ENCODE measurements at places on chromosomes 5 and 9.

- DNase-seq, result no peak
Measured at GRCh38 chr5:181069767-181070491, 29.9 kb downstream of the BTNL9 start.

GRCh38 chr5:133821889-133822288 is 146.5 kb downstream of the C5orf15 start:
- no peak for DNase-seq

- no peak for DNase-seq
Measured at GRCh38 chr9:98215271-98215670, 22.8 kb upstream of the CORO2A start.

DNA sequence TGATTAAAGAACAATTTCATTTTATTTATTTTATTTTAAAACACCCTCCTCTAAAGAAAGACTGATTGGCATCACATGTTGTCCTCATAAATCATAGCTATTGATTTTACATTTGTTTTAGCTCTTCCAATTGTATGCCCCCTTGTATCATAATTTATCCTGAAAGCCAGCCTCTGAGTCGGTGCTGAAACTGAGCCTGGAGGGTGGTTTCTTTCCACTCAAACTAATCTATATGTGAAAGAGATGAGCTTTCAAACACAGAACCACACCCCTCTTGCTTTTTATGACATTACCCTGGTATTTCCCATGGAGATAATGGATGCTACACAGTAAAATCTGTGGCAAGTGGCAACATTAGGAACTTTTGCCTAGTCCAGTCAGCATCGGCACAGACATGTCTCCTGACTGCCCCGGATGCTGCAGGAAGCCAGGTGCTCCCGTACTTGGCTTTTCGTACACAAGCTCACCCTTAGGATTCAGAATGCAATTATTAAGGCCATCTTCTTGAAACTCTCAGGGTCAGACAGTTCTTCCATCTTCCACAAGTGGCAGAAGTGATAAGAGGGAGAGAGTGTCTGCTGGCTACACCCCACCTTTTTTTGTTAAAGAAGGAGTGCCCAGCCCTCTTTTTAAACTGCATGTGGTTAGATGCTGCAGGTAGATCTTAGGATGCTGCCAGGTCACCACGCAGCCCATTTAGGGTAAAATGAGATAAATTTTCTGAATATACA is 91.1 kb downstream of the SNCAIP start:
- no peak for DNase-seq

GRCh38 chr5:75306746-75307145 is 30.3 kb upstream of the HMGCR start:
- DNase-seq, result peak; percentile 36

DNA sequence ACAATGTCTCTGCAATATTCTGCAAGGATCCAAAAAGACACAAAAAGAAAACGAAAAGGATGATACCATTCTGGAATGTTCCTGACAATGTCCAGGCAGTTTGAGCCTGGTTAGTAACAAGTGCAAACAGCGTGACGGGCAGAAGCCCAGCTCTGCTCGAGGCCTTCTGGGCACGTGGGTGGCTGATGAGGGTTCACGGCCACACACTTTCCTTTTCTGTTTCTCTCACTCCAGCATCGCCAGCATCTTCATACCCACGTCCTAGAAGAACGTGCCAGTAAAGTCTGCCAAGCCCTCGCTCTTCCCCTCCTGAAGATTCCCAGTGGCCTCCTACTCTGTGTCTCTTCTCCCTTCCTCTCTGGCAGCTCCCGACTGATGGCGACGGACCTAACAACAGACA is 36.7 kb downstream of the COL23A1 start:
- DNase-seq, result no peak

DNA sequence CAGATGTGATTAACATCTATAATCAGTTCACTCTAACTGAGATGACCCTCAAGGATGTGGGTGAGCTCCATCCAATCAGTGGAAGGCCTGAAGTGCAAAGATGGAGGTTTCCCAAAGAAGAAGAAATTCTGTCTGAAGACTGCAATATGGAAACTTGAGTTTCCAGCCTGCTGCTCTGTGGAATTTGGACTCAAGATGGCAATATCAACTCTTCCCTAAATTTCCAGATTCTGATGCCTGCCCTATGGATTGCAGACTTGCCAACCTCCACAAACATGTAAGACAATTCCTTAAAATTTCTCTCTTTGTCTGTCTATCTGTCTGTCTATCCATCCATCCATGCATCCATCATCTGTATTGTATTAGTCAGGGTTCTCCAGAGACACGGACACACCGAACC is 85.9 kb downstream of the ICE1 start:
- DNase-seq, result no peak

- no peak for DNase-seq
Measured at GRCh38 chr9:94973451-94973941, 247.0 kb downstream of the AOPEP start.

DNA sequence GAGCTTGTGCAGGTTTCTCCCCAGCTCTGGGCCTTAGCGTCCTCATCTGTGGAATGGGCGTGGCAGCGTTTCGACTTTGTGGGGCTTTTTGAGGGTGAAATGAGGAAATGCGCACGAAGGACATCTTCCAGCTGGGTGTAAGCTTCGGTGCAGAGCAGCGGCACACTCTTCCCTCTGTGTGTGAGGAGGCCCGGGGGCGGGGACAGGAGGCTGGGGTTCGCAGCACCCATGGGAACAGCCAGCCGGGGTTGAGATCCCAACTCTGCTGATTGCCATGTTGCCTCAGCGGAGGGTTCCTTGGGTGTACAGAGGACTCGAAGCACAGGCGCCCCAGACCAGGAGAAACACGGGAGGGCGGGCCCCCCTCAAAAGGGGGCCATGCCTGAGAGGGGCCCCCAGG is 265.6 kb downstream of the NSG2 start:
- DNase-seq, result no peak

DNA sequence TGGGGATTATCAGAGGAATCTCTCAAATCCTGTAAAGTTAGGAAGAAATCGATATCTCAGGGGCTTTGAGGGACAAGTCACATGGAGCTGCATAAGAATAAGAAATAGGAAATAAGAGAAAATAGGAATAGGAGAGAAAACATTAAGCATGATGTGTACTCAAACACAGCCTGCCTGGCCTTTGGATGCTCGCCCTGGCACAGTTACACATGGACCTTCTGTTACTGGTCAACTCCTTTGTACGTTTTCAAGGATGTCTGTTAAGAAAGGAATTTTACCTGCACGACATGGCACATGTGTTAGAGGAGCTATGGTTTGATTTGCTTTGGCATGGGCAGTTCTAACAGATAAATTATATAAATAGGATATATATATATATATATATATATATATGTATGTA is 321.2 kb downstream of the CDH12 start:
- DNase-seq, result no peak

- DNase-seq, result peak; percentile 13
Measured at GRCh38 chr5:332843-333242, 11.3 kb downstream of the AHRR start.

DNA sequence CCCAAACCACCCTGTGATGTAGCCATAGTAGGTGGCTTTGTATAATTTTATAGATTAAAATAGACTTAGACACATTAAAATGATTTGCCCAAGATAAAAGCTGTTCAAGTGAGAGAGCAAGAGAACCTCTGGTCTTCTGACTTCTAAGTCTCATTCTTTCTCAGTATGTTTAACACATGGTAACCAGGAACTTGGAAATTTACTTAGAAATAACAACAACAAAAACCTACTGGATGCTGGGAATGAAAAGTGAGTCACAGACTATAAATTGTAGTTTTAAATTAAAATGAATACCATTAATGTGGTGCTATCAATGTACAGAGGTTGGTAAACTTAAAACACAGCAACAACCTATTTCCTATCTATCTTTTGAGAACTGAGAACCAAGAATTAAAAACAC is 30.4 kb downstream of the HMGCR start:
- DNase-seq, result no peak

DNA sequence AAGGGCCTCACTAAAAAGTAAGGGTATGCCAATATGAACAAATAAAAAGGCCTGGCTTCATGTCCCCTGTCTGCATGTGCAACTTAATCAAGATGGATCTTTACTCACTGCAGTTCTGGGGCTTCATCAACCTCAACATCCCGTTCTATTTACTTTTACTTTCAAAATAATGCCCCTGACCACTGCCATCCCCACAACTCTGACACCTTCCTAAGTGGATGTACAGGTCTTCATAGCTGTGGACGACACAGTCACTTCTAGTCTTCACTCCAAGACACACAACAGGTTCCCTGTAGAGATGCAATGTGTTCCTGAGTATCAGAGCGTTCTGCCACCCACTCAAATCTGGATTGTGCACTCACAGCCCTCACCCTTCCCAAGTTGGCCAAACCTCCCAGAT is 136.1 kb downstream of the ENC1 start:
- DNase-seq, result no peak

GRCh38 chr5:95915999-95916686 is 45.5 kb downstream of the ELL2 start:
- no peak for DNase-seq

GRCh38 chr5:137015540-137016116 is 483.5 kb downstream of the SPOCK1 start:
- DNase-seq, result no peak

DNA sequence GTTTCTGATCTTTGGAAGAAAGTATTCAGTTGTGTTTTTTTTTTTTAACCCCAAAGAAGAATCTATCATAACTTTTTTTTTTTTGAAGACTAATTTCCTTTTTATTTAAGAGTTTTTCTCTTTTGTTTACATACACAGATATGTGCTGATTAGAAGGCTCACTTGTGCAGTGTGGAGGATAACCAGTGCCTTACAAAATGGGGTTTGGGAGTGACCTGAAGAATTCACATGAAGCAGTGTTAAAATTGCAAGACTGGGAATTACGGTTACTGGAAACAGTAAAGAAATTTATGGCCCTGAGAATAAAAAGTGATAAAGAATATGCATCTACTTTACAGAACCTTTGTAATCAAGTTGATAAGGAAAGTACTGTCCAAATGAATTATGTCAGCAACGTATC is 50.3 kb downstream of the FER start:
- no peak for DNase-seq

DNA sequence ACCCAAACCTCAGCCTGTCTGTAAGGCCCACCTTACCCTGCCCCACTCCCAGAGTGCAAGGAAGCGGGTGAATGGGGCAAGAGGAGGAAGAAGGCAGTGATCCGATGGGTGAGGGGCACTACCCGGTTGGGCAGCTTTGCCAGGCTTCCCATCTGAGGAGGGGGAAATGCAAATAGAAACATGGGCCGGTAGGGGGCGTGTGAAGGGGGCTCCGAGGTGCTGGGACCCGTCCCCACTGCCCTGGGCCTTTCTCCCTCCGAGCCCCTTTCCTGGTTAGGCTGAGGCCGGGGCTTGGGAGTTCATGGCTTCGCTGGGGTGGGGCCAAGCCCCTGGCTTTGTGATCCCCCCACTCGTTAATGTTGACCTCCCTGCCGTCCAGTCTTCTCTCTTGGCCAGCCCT is 23.6 kb upstream of the MYORG start:
- no peak for DNase-seq

GRCh38 chr5:141669520-141669919 is 12.5 kb downstream of the ARAP3 start:
- no peak for DNase-seq

GRCh38 chr9:37284636-37285035 is 137.9 kb upstream of the GRHPR start:
- no peak for DNase-seq

- no peak for DNase-seq
Measured at GRCh38 chr5:147617711-147618350, 108.0 kb upstream of the DPYSL3 start.

GRCh38 chr5:80978772-80979317 is 18.7 kb downstream of the RASGRF2 start:
- no peak for DNase-seq

DNA sequence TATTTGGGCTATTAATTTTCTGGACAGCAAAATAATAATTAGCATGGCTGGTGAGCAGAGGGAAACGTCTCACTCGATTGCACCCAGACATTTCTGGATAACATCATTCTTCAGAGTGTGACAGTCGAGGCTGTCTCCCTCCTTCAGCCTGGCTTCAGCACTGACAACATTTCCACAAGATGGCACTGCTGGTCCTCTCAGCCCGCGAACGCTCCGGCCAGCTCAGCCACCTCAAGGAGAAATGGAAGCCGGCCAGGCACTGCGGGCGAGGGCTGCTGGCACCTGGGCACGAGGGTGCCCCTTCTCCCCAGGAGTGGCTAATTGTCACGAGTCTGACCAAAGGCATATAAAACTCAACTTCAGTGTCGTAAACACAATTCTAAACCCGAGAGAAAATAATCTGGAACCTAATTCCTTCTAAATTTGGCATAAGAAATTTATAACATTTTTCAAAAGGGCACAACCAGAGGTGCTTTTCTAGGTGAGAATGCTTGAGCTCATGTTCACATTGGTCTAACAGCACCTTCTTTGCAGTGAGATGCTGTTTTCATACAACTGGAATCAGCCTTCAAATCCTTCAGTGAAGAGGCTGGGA is 65.9 kb downstream of the DAP start:
- peak; percentile 74 for DNase-seq

DNA sequence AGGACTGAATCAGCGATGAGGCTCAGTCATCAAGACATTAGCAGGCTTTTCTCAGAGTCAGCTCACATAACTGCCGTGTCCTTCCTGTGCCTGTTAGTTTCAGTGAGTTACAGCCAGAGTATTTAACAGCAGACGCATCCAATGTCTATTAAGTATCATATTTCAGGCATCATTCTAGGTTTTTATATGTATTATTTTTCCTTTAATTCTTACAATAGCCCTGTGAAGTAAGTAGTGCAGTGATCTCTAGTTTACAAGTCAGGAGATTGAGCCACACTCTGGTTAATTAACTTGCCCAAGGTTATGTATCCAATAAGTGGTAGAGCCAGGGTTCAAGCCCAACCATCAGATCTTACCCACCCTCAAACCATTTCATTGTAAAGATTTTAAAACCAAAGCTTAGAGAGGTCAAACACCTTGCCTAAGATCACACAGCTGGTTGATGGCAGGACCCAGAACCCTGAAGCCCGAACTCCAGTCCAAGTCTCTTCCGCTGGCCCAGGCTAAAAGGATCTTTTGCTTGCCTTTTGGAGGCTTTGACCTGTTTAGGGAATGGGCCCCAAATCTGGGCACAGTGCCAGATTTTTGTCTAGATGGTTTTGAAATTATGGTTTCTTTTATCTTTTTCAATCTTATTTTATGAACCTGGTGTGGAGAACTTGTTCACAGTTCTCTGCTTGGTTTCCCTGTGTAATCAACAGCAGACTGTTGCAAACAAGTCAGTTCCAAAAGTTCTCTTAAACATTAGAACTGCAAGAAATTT is 261.2 kb upstream of the CLINT1 start:
- peak; percentile 72 for DNase-seq

DNA sequence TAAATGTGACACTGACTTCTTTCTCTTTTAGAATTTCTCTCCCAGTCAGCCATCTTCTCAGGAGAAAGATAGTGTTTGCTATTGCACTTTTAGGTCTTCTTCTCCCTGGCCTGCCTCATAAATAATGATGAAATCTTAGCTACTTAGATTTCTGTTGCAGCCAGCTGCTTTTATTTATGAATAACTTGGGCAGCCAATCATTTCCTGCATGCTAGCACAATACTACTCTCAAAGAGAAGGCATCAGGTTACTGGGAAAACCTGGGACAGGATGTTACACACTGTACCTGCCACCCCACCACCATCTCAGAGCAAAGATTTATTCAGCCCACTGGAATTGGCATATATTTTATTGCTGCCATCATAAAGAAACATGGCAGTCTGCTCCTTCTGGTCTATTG is 266.6 kb downstream of the PRELID2 start:
- DNase-seq, result no peak

GRCh38 chr5:3353561-3353960 is 242.1 kb upstream of the IRX1 start:
- no peak for DNase-seq

- no peak for DNase-seq
Measured at GRCh38 chr5:17229313-17229712, 11.9 kb downstream of the BASP1 start.

- no peak for DNase-seq
Measured at GRCh38 chr5:100970646-100971255, 67.7 kb upstream of the ST8SIA4 start.

All from cardiac muscle cell (in vitro differentiated cells and primary cell).